ENCODE measurements at places on chromosomes 6 and 20.
A peak's percentile ranks its signal among the peaks of the same experiment; 100 is the strongest.

DNA sequence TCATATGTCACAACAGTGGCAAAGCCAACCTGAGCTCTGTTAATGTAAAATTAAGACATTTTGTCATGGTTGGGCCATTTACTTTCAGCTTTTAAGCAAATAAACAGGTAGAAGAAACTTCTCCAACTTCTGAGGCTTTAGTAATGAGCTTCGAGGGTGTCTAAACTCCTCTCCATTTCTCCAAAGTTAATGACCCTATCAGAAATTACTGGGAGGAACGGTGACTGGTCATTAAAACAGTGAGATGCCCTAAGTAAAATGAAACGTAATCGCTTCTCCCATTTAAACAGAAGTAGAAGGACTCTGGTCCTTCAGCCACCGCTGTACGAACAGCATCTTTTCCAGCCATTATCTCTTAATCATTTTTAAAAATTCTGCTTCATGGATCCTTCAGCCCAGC, 986.9 kb upstream of the MANEA start:
- no peak for DNase-seq

- DNase-seq, result no peak
Observed at GRCh38 chr6:169048865-169049205, 204.8 kb downstream of the THBS2 start.

GRCh38 chr6:13554929-13555333, 19.5 kb upstream of the SIRT5 start:
- DNase-seq, result no peak

GRCh38 chr6:132961122-132961521, 146.8 kb downstream of the RPS12 start:
- DNase-seq, result no peak

GRCh38 chr20:8505476-8506200, 373.6 kb downstream of the PLCB1 start:
- DNase-seq, result no peak

GRCh38 chr6:154923199-154923869, 71.8 kb upstream of the TIAM2 start:
- no peak for DNase-seq

GRCh38 chr6:13346245-13346644, 17.9 kb upstream of the TBC1D7 start:
- DNase-seq, result no peak

- no peak for DNase-seq
Observed at GRCh38 chr6:149065658-149066556, 251.6 kb upstream of the TAB2 start.

DNA sequence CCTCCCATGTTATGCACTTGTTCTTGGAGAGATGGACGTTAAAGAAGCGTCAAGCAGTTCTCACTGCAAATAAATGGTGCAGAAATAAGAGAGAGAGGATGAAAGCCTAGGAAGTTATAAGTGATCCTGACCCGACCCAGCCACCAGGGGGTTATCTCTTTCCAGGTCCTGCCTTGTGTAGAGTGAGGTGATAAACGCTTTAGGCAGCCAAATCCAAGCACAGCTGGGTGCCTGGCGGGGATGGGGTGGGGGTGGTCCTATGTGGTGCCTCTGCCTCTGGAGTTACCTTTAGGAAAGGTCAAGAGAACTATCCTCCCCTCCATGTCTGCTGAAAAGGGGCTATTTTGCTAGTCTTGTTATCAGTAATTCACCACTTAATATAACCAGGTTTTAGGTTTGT, 9.2 kb upstream of the TFAP2A start:
- no peak for DNase-seq

GRCh38 chr6:136527831-136528230, 22.4 kb downstream of the MAP7 start:
- DNase-seq, result no peak

GRCh38 chr20:40744072-40744817, 55.2 kb upstream of the MAFB start:
- DNase-seq, result no peak

- DNase-seq, result no peak
Observed at GRCh38 chr20:1130058-1130694, 11.8 kb downstream of the PSMF1 start.

GRCh38 chr20:36181934-36182603, 27.5 kb downstream of the EPB41L1 start:
- DNase-seq, result no peak

- DNase-seq, result no peak
Observed at GRCh38 chr20:48381353-48382120, 446.3 kb downstream of the PREX1 start.

- peak; percentile 19 for DNase-seq
Observed at GRCh38 chr20:24990810-24991252, 1.7 kb downstream of the APMAP start.

DNA sequence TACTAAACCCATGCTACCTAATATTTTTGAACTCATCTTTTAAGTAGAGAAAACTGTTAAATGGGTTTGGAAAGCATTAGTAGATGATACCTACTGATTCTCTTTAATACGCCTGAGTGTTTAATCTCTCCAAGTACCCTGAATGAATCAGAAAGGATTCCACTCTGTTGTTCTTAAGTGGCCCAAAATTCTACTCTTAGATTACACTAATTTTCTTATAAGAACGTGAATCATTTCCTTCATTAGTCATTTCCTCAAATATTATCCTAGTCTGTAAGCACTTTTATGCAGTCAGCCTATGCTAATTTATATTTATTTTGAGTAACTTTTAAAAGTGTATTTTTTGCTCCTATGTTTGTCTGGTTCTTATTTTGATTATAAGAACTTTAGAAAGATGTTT, 380.0 kb downstream of the BTBD9 start:
- no peak for DNase-seq

DNA sequence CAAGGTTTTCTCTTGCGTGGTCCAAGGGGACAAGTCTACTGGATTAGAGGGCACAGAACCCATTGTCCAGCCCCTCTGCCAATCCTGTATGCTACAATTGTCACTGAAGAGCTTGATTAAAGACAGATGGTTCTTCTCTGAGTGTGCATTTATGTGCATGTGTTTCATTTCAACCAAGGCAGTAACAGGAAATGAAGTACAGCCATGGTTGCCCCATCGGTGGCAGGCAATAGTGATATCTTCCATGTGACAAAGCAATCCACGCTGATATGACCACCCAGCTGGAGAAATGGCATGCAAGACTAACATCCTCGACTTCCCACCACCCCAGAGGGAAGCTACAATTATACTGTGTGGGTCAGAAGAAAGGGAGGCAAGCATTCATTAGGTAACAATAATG, 85.5 kb downstream of the UNC5CL start:
- DNase-seq, result no peak

DNA sequence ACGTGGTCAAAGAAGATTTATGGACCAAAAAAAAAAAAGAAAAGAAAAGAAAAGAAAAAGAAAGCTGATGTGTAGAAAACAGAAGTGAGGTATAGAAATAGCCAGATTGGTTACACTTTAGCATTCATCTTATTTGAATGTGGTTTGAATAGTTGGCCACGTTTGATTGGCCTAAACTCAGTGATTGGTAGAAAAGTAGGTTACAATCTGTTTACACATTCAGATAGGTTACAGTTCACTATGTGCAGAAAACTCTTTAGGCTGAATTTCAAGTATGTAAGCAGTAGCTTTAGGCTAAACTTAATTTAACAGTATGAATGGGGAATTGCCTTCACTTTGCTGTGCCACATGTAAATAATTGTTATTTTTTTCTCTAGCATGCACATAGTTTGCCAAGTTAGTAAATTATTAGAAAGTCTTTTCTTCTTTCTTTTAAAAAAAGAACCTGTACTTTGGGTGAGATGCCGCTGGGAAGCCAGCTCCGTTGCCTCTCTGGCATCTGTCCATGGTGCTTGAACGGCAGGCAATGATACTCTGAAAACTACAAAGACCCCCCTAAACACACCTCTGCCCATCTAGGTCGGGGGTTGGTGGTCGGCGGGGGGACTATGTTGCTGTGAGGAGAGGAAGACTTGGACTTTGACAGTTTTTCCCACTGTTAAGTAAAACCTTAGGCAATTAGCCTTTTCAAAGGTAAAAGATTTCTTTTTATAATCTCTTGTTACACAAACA, 173.0 kb downstream of the AIG1 start:
- no peak for DNase-seq

DNA sequence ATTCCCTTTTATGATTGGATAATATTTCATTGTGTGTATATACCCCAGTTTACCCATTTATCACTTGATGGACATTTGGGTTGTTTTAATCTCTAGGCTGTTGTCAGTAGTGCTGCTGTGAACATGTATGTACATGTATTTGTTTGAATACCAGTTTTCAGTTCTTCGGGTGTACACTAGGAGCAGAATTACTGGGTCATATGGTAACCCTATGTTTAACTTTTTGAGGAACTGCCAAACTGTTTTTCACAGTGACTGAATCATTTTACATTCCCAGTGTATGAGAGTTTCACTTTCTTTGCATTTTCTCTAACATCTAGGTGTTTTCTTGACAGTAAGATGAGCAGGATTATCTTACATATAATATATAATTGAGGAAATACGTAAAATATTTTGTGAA, 44.7 kb upstream of the ADIG start:
- no peak for DNase-seq

DNA sequence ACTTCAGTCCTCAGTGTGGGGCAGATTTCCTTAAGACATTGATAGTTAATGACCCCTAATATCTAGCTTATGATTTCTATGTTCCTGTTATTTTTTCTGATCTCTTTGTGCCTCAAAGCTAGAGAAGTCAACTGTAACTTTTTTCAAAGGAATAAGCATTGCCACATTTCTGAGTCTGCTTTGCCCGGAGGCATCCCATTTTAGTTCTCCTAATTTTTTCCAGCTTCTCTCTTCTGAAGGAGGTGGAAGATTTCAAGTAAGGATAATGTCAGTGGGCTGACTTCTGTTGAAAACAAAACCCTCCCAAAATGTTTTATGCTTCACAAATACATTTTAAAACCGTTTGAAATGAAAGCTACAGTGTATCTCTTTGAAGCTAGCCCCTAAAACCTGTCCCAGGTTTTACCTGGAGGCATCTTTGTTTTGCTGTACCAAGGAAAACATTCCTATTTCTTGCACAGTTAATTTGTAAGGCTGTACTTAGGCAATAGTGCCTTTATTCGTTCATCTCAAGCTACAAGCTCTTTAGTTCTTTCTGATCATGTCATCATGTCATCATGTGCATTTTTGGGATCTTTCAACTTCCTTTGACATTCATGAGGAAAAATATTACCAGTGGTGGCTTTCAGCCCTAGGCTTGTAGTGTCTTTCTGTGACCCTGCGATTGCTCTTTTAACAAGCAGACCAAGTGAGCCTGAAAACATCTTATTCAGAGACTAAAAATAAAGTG, 45.7 kb downstream of the TSPYL4 start:
- no peak for DNase-seq

DNA sequence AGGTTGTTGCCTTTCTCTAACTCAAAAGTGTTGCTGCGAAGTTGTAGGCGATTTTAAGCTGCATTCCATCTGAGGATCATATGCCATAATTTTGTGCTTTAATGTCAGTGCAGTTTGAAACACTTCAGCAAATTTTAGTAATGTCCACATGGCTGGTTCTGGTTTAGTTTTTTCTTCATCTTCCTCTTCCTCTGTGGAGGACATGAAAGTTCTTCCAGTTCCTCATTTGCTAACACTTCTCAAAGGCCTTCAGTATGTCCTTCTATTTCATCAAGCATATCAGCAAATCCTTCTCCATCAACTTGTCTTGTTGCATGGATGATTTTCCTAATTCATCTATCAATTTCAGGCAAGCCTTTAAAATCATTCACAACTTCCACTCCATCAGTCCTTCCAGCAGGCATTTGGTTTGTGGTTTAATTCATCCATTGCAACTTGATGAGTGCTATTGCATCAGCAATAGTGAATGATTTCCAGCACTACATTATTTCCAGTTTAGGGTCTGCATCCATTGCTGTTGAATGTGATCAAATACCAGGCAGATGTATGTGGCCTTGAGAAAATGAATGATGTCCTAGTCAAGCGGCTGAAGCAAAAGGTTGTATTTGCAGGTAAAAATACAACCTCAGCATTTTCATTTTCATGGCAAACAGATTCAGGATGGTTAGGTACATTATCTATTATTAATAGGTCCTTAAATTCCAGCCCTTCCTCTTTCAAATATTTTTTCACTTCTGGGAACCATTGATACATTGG, 20.2 kb downstream of the SHLD1 start:
- no peak for DNase-seq

DNA sequence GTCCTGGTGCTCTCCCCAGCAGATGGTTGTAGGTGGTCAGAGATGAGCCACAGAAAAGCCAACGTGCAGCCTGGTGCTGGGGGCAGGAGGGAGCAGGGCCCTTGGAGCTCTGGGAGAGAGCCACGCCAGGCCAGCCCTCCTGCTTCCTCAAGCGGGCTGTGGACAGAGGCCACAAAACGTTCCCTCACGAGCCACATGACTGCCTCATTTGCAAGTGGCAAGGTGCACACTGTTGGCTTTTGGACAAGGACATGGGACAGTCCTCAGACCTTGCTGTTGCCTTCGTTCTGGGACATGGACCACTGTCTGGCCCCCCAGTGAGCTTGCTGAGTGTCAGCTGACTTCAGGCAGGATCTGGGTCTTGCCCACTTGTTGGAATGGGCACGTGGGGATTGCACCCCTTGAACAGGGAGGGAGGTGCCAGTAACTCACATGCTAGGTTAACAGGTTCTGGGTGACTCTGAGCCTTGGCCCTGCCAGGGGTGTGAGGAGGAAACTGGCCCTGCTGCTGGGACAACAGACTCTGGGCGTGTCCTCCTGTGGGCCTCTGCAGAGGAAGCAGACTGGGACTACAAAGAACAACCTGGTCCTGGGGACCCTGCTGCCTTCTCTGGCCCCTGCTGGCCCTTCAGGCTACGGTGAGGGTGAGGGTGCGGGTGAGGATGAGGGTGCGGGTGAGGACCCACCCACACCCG, 2.6 kb downstream of the SLCO4A1 start:
- no peak for DNase-seq

GRCh38 chr6:98845211-98846020, 11.0 kb downstream of the POU3F2 start:
- no peak for DNase-seq

DNA sequence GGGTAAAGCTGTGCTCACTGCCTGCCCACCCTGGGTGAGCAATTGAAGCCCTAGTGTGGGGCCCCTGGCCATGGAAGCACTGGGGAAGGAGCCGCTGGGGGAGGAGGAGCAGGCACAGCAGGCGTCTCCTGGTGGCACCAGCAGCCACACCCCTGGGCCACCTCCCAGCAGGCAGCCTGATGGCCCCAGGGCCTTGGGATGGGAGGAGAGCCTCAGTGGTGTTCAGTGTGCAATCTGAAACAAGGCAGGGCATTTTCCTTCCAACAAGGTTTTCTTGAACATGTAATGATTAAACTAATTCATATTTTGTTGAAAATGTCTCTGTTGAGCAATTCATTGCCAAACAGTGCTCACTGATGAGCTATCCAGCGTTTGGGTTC, 151.0 kb downstream of the ZDHHC14 start:
- no peak for DNase-seq
